ENCODE measurements at places on chromosomes 12 and 14.

GRCh38 chr12:131103669-131104462 lies 150.2 kb downstream of the ADGRD1 start:
- no peak for DNase-seq

- DNase-seq = no peak
Measured at GRCh38 chr14:40623643-40624042, 983.0 kb upstream of the LRFN5 start.

DNA sequence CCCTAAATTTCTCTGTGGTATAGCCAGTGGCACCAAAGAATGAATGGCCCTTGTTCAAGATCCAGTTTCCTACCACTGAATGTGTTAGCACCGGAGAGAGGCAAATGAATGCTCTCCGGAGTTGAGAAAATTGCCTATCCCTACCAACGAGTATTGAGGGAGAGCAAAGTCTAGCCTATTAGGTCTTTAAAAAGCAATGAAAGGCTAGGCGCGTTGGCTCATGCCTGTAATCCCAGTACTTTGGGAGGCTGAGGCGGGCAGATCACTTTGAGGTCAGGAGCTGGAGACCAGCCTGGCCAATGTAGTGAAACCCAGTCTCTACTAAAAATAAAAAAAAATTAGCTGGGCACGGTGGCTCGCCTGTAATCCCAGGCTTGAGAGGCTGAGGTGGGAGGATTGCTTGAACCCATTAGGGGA lies 898 bp upstream of the RAB15 start:
- no peak for DNase-seq

GRCh38 chr12:114665411-114666260 lies 18.3 kb downstream of the TBX3 start:
- DNase-seq = no peak

DNA sequence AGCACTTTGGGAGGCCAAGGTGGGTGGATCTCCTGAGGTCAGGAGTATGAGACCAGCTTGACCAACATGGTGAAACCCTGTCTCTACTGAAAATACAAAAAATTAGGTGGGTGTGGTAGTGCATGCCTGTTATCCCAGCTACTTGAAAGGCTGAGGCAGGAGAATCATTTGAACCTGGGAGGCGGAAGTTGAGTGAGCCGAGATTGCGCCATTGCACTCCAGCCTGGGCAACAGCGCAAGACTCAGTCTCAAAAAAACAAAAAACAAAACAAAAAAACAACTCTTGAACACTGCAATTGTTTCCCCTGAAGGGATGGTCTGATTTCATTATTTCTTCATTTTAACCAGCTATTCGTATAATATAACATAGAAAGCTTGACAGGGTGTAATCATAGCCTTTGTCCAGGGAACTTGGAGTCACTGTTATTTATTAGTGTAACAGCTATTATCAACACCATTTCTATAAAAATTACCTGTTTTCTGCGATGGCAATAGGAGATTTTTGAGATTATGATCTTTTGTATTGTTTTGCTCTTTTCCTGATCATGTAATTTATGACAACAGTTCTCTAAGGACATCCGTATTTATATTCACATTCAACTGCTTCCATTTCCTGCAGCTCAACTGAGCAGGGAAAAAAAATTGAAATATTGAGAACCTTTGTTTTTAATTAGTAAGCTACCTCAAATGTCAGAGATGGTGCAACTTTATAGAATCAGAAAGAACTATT lies 94.7 kb downstream of the DIP2B start:
- no peak for DNase-seq

- DNase-seq = peak; percentile 42
Measured at GRCh38 chr12:79451978-79452377, 238.8 kb downstream of the PAWR start.

- DNase-seq = no peak
Measured at GRCh38 chr12:45687081-45688015, 42.2 kb upstream of the ARID2 start.

DNA sequence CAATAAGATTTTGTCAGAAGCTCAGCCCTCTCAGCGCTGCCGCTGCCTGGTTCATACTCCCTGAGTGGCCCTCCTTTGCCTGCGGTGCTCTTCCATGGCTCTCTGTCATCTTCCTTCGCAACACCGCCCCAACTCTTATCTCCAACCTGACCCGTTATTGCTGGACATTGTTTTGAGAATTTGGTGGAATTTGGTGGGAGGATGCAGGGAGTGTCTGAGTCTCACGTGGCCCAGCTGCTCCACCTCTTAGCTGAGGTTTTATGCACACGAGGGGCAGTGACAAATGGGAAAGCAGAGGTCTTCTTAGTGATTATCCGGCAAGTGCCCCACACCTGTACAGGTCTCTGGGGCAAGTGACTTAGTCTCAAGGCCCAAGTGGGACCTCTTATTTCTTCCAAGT lies 97.5 kb upstream of the RPH3A start:
- DNase-seq = no peak

GRCh38 chr14:77923131-77923936 lies 123.4 kb downstream of the ADCK1 start:
- DNase-seq = no peak

DNA sequence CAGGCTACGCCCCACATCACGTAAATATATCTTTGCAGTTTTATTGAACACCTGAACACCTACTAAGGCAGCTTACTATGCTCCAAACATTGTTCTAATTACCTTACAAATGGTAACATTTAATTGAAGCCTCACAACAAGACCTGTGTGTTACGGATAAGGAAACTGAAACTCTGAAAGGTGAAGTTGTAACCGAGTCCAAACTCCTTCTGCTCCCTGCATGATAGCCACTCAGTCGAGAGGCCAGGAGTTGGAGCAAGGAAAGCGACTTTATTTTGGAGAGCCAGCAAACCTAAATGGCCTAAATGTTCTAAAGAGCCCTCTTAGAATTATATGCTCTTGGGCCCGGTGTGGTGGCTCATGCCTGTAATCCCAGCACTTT lies 12.6 kb upstream of the TRPV4 start:
- no peak for DNase-seq

DNA sequence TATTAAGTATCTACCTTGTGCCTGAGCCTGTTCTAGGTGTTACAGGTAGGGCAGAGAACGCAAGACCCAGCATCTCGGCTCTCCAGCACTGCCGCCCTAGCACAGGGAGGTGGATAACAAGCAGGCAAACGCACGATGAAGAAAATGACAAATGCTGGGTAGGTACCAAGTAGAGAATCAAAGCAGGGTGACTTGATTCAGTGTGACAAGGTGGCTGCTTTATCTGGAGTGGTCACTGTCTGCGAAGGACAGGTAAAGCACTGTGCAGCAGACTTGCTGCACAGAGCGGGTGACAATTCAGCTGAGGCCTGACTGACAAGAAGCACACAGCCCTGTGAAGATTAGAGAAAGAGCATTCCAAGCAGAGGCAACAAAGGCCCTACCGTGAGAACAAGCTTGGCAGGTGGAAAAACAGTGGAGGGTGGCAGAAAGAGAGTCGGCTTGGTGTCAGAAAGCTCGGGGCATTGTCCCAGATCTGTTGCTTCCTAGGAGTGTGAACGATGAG lies 12.9 kb downstream of the PRKCH start:
- DNase-seq = no peak

DNA sequence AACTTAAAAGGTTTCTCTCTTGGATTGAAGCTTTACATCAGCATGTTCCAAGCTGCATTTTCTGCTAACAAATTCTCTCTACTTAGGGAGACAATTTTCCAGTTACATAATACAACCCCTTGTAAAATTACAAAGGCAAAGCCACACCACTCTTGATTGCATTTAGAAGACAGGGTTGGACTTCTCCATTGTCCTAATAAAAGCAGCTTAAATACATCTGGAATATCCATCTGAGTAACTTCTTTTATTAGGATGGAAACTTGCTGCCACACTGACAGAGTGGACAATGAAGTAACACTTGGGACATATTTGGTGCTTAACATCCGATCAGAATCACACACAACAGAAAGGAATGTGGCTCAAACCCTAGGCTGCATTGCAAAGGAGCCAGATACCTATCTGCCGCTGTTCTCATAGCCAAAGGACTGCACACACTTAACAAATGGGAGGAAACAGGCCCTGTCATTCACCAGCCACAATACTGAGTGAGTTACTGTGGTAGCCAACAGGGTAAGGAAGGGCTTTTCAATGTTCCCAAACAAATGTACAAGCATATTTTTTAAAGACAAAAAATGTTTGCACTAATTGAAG lies 157.2 kb downstream of the PAX9 start:
- DNase-seq = no peak

- no peak for DNase-seq
Measured at GRCh38 chr14:95292660-95293425, 26.9 kb downstream of the CLMN start.

DNA sequence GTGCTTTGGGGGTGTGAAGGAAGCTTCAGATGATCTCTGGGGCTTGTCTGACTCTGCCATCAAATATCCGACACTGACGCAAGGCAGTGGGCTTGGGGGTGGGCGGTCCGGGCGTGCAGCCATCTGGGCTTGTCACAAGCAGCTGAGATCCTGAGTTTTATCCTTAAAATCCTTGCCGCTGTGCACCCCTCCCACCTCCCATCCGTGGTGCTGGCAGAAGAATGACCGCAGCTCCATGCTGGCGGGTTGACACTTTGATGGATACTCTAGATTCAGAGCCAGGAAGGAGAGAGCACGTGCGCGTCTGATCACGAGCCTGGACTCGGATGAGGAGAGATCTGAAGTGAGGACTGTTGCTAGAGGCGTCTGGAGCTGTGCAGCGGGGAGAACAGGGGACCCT lies 3.0 kb downstream of the ZFYVE21 start:
- peak; percentile 71 for DNase-seq

DNA sequence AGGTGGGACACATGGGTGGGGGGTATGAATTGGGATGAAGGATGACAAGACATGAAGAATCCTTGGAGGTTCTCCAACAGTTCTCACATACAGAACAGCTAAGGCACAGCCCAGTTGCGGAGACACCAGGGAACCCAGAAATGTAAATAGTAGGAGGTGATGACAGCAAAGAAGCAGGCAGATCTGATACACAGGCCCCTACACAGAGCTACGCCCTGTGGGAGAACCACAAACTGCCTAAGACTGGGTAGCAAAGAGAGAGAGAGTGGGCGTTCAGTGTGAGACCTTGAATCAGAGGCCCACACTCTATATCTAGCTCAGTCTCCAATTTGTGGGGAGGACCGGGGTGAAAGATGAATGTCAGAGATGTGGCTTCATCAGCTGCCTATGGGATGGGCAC lies 9.5 kb upstream of the NUMB start:
- no peak for DNase-seq

GRCh38 chr14:56810836-56811592 lies 735 bp upstream of the OTX2 start:
- no peak for DNase-seq

- DNase-seq = no peak
Measured at GRCh38 chr14:39492267-39492666, 60.0 kb upstream of the FBXO33 start.

DNA sequence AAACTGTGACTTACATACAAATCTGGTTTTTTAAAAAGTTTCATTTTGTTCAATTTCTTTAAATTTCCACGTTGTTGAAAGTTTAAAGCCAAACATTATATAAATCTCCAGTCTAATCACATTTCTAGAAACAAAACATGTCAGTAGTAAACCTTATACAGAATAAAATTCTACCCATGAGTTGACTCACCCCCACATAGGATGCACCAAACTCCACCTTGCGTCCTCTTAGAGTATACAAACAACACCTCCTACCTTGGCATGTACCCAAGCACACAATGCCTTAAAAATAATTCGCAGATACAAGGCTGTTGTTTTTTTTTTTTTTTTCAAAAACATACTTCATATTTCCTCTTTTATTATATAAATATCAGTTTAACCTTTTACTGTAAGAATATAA lies 3.3 kb downstream of the FBXL14 start:
- no peak for DNase-seq

GRCh38 chr12:10749700-10750384 lies 26.7 kb upstream of the YBX3 start:
- peak; percentile 88 for DNase-seq

DNA sequence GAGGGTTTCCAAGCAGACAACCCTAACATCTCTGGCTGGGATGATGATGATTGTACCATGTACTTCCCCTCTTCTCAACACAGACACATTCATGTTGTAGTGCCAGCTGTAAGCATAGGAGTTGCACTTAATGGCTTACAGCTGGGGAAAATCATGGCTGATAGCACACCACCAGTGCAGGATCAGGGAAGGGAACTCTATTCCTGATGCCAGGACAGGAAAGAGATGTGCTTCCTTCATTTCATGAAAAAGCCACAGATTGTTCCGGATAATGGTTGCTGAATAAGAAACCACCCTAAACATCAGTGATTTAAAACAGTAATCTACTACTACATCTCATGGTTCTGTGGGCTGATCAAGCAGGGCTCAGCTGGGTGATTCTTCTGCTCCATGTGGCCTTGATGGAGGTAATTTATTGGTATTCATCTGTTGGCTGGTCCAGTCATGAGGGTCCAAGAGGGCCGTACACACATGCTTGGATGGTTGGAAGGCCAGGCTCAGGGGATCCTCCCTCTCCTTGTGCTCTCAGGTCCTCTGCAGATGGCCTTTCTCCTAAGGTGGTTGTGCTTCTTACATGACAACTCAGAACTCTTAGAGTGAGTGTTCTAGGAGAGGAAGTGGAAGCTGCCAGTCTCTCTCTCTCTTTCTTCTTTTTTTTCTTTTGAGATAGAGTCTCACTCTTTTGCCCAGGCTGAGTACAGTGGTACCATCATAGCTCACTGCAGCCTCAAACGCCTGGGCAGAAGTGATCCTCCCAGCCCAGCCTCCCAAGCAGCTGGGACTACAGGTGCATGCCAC lies 16.5 kb downstream of the TRAF3 start:
- no peak for DNase-seq

- DNase-seq = no peak
Measured at GRCh38 chr12:59472273-59472672, 123.6 kb upstream of the SLC16A7 start.

GRCh38 chr12:92063641-92064040 lies 82.0 kb downstream of the BTG1 start:
- no peak for DNase-seq

GRCh38 chr14:35388656-35389314 lies 15.8 kb downstream of the NFKBIA start:
- no peak for DNase-seq

GRCh38 chr12:70854881-70855568 lies 65.5 kb downstream of the PTPRR start:
- no peak for DNase-seq

DNA sequence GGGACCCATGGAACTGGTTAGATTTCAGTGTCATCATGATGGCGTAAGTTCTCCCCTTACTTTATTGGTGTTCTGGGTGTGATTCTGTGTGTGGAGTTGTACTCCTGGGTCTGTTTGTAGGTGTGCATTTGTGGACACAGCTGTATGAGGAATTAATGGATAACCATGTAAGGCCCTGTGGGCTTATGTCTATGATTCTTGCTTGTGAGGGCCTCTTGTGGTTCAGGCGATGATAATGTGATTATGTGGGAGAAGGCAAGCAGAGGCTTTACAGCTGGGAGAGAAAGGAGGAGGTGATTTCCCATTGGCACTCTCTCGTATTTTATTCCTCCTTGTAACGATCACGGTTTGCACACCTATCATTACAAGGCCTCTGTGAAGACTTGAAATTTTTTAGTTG lies 96.1 kb downstream of the SCN8A start:
- no peak for DNase-seq

DNA sequence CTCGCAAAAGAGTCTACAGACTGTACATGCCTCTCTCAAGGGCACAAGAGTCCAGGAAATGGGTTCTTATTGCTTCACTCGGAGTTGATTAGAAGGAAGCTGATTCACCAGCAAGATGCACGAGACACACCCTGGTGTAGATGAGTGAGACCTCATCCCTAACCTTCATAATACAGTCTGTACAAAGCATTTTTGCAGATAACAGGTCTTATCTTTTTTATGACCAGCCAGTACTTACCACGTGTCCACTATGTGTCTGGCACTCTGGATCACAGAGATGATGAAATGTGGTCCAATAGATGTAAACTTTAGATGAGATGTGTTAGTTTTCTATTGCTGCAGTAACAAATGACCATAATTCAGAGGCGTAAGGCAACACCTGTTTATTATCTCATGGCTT lies 53.4 kb upstream of the PWP1 start:
- DNase-seq = no peak
